Sciatic nerve (tissue), 2 donors: ENCODE measurements at places on chromosomes 16 and 17. TPM values are rescaled to one million over a fixed set of nuclear protein-coding genes. Genes with fewer than 3 reads are reported as not detected.

RUNDC3A gene
- total RNA-seq, result 2.9 TPM

BFAR gene
- total RNA-seq, result 50.3 TPM

EPN3 gene
- 0.27 TPM for total RNA-seq

SLC35G6 gene
- total RNA-seq, result not detected

PTX4 gene
- total RNA-seq, result not detected

GRCh38 chr17:82859431-82860403 lies 19.9 kb upstream of the ZNF750 start:
- no peak for DNase-seq

DNA sequence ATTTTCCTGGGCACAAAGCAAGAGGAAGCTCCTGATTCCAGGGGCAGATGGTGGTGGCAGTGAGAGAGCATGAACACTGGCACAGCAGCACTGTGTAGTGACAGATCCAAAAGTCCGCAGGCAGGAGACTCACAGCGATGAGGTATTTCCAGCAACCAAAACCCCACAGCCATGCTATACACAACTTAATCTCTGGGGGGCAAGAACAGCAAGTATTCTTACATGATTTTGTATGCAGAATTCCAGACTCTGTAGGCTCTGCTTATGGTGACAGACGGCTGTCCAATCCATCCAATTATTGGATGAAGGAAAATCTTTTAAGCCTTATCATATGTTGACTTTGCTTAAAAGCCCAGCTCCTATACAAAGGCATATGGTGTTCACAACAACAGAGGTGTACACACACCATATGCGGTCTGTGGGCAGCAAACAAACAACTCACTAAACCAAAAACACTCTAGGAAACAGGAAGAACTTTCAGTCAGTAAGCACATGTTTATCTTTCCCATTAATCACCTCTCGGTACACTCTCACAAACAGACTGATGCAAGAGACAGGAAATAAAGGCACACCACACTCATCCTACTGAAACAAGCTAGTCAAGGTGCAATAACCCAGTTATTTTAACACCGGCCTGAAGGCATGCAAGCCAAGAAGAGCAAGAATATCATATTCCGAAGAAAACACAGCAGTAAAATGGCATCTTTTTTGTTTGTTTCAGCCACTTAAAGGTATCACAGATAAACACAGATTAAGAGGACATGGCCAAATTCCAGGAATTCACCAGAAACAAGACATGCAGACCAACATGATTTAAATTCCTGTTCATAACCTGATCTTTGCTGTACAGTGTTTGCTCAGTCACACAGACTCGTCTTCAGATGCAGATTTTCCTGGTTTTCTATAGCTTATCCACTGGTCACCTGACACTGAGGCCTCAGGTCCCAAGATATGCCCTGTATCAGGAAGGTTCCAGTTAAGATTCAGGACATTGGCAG lies 47.8 kb downstream of the ERN1 start:
- DNase-seq, result no peak

DNA sequence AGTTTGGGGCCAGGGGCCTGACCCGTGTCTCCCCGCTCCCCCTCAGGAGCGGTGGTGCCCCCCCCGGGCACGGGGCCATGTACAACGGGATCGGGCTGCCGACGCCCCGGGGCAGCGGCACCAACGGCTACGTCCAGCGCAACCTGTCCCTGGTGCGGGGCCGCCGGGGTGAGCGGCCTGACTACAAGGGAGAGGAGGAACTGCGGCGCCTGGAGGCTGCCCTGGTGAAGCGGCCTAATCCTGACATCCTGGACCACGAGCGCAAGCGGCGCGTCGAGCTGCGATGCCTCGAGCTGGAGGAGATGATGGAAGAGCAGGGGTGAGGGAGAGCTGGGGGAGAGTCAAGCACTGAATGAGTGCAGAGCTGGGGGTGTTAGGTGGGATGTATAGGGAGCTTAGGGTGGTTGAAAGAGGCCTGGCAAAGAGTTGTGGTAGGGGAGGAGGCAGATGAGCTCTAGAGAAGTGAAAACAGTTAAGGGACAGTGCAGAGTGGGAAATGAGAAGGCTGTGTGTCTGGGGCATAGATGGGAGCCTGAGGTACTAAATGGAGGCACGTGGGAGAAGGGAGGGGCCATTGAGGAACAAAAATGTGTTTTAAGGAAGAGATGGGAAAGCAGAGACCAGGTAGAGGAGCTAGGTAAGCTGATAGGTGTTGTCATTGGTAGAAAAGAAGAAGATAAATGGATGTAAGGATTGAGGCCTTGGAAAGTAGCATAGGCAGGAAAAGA lies 4.0 kb downstream of the SRRM2 start:
- no peak for DNase-seq

DNA sequence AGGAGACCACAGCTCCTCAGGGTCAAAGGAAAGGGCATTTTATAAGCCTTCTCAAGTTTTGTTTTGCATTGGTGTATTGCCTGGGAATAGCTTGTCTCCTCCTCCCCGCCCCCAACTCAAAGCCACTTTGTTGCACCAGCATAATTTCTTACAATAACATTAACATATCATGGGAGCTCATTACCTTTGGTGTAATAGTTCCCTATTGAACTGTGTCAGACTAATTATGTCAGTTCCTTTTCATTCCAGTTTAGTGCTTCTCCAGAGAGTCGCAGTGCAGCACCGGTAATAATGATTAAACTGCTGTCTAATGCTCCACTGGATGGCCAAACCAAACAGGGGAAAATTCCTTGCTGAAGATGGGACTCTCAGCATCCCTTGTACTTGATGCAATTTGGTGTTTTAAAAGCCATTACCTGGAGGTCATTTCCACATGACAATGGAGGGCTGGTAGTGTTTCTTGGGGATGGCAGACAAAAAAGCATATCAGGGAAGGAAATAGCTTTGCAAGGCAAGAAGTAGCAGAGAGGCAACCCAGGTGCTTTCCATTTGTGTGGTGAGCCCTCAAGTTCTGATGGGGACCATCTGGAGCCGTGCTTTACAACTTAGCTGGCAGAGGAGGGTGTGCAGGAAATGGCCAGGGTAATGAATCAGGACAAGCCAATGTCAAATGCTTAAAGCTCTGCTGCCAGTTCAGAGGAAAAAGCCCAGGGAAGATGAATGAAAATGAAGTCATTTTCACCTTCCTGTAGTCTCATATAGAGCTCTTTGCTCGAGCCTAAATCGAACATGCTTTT lies 91.5 kb upstream of the NLRP1 start:
- no peak for DNase-seq

DNA sequence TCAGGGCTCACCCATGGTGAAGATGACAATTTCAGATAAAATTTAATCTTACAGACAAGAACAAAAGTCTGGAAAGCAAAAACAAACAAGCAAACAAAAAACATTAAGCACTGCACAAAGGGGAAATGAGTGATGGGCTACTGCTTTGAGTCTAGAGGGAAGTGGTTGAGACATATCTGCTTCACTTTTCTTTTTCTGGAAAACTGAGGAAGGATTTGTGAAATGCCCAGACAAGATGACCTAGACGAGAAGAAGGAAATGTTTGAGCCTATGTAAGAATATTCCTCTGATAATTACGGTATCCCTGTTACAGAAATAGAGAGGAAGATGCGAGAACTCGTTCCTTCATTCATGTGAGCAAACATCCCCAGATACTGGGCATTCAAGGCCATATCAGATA lies 11.5 kb upstream of the HYDIN start:
- DNase-seq, result no peak

GRCh38 chr17:50872710-50873424 lies 6.7 kb upstream of the TOB1 start:
- no peak for DNase-seq

DNA sequence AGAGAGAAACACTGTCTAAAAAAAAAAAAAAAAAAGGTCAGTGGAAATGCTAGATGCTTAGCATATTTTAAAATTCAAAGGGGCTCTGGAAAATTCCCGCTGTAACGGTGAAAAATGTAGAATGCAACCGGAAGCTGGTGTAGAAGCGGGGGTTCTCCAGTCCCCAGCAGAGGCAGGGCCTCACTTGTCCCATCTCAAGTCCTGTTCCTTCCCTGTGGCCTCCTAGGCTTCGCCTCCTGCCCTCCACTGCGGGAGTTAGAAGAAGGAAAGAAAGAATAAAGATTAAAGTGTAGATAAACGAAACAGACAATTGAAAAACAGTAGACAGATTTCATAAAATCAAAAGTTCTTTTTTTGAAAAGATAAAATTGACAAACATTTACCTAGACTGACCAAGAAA lies 14.8 kb upstream of the ZNF287 start:
- no peak for DNase-seq

DNA sequence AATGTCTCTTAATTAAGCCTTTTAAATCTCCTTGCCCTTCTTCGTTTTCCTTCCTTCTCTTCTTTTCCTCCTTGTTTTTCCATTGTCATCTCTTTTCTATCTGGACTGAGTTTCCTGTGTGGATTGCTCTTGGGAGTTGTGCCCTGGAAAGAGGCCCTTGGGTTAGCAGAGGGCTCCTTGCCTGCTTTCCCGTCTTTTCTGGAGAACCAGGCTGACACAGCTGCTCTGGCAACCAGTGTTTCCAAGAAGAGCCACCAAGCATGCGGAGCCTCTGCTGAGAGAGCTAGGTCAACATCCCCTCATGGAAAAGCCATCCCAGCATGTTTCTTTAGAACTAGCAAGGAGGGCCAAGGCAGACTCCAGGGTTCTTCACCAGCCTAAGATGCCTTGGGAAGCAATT lies 75.4 kb downstream of the HLF start:
- no peak for DNase-seq

DNA sequence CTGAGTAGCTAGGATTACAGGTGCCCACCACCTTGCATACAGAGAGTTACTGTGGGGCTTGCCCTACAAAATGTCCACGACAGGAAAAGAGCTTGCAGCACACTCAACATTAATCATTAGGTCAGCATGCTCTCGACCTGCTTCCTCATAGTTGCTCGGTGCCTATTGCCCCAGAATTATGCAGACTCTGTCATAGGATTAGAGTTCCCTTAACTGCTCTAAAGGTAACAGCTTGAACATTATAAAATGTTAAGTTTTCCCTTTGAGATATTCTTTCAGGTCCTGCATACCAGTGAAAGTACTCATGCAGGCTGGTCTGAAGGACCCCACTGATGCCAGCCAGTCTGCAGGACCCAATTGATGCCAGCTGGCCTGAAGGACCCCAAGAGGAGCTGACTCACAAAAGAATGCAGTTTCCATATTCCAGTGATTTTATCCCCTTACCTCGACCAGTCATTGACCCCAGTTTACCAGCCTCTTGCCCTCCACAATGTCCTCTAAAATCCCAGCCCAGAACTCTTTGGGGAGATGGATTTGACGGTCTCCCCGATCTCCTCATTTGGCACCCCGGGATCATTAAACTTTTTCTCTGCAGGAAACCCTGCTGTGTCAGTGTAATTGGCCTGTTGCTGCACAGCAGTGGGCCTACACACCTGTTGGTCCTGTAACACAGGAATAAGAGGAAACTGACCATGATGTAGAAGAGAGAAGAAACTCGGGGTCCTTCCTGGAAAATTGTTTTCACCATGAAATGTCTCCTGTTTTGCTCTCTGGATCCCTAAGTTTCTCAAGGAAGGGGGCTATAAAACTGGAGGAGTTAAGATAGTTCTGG lies 10.6 kb downstream of the ICAM2 start:
- DNase-seq, result no peak

- no peak for DNase-seq
Observed at GRCh38 chr17:57809879-57810278, 40.0 kb downstream of the MRPS23 start.

- no peak for DNase-seq
Observed at GRCh38 chr17:68295086-68295485, 3.8 kb downstream of the ARSG start.
